Right renal pelvis (tissue), 4 donors: ENCODE measurements at places on chromosomes 16 and 17. TPM values are rescaled to one million over a fixed set of nuclear protein-coding genes. Genes with fewer than 3 reads are reported as not detected.

MTHFSD gene
- polyA plus RNA-seq, result 25.9 TPM

- DNase-seq, result no peak
Observed at GRCh38 chr17:73791631-73792030, 147.4 kb upstream of the SDK2 start.

GRCh38 chr17:58783380-58783779 is 27.7 kb downstream of the PPM1E start:
- no peak for DNase-seq

MAP1LC3B gene
- polyA plus RNA-seq, result 73.3 TPM

CSH1 gene
- polyA plus RNA-seq, result 5.2 TPM

- DNase-seq, result no peak
Observed at GRCh38 chr17:77571155-77571981, 387.1 kb upstream of the TNRC6C start.

DNA sequence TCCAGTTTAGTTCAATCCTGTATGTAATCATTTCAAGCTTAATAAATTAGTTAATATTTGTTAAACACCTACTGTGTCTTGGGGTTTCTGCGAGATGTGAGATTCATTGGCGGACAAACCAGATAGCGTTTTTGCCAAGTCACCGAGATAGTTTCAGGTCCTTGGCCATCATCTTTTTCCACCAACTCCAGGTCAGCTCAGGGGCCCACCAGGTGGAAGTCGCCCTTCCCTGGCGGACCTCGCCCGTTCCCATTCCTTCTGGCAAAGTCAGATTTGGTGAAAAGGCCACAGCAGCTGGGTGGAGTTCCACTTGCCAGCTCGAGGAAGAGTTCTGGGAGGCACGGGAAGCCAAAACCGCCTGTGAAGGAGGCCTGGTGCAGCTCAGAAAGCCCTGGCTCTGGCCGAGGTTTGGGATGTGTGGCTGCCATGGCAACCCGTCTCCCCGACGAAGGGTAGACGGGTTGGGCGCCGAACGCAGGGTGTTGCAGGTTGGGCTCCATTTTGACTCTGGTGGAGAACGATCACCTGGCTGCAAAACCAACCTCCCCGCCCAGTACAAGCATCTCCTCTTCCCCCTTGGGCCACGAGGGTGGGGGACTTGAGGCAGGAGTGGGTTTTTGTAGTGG is 39.5 kb downstream of the CMIP start:
- no peak for DNase-seq

SLC12A3 gene
- polyA plus RNA-seq, result 36.4 TPM
